T-helper 22 cell (primary cell): ENCODE measurements at places on chromosomes 1 and 21.
A peak's percentile ranks its signal among the peaks of the same experiment; 100 is the strongest.

GRCh38 chr1:97976801-97977200, 56.0 kb upstream of the DPYD start:
- DNase-seq = no peak

DNA sequence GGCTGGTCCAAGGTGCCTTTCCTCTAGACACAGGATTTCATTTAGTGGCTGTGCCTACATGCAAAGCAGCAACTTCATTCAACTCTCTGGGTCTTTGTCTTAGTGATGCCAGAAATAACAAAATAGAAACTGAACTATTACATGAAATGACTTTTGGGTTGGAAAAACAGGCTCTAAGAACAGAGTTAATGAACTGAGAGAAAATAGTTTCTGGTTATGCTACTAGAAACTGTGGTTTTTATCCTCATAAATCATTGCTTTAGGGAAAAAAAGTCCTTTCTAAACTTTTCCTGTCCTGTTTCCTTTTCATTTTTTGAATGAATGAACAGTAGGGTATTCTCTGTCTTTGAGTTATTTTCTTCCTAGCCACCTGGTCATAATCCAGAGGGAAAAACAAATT, 424.0 kb downstream of the KIF26B start:
- DNase-seq = no peak

- DNase-seq = no peak
Observed at GRCh38 chr1:219629296-219629880, 16.5 kb upstream of the ZC3H11B start.

DNA sequence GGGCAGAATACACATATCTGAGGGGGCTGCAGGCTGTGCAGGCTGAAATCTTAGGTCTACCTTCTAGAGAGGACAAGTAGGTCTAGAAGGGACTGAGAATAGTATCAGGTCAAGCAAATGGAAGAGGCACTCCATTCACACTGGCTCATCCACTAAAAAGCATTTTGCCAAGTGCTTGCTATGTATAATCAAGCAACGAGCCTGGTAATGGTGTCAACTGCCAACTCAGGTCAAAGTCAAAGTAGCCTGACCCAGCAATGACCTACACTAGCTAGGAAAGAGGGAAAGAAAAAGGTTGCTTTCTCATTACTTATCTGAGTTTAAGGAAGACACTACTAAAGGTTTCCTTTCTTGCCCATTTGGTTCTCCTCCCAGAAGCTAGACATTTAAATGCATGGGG, 10.8 kb downstream of the KCND3 start:
- no peak for DNase-seq

GRCh38 chr1:46437723-46438122, 43.6 kb downstream of the FAAH start:
- DNase-seq = no peak

- no peak for DNase-seq
Observed at GRCh38 chr1:40831001-40831732, 31.0 kb downstream of the CITED4 start.

- no peak for DNase-seq
Observed at GRCh38 chr1:63873751-63874150, 99.9 kb downstream of the ROR1 start.

DNA sequence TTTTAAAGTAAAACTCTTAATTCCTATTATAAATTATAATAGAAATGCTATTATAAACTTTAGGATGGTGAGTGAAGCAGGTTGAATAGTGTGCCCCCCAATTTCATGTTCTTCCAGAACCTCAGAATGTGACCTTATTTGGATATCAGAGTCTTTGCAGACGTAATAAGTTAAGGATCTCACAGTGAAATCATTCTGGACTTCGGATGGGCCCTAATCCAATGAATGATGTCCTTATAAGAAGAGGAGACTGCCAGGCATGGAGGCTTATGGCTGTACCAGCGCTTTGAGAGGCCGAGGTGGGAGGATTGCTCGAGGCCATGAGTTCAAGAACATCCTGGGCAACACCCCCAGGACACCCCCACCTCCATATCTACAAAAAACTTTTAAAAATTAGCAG, 9.4 kb upstream of the MT1HL1 start:
- no peak for DNase-seq

GRCh38 chr1:186629341-186629740, 50.9 kb downstream of the PTGS2 start:
- DNase-seq = no peak

GRCh38 chr1:151668090-151668489, 48.5 kb downstream of the CELF3 start:
- no peak for DNase-seq

DNA sequence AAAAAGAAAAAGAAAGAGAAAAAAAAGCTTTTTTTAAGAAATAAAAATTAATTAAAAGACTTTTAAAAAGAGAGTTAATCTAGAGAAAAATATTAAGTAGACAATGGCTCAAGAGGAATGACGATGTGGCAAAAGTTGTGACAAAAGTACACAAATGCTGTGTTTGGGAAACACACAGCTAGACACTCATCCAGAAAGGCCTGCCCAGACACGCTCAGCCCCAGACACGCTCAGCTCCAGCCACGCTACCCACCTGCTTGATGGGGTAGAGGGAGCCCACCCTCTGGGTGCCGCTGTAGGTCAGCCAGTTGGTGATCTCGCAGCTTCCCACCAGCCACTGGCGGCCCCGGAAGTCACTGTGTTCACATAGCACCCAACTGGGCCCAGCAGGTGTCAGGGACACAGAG, 10.2 kb downstream of the CD52 start:
- DNase-seq = no peak

DNA sequence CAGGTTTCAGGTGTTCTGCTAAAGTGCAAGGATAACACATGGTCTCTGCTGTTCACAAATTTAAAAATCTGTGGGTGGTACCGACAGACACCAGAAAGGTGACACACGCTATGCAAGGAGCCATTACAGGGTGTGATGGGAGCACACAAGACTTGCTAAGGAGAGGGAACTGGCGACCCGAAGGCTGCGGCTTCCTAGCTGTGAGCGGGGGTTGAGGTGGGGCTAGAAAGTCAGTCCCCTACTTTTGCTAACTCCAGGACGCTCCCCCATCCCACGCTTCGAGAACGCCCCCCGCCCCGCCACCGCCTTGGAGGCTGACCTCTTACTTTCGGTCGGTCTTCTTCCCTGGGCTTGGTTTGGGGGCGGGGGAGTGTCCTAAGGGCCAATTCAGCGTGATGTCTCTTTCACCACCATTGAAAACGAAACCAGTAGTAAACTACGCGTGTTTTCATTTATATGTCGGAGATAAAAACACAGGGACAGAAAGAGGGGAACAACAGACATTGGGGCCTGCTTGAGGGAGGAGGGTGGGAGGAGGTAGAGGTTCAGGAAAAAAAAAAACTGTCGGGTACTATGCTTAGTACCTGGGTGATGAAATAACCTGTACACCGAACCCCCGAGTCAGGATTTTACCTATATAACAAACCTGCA, 1.1 kb downstream of the CKS1B start:
- peak; percentile 41 for DNase-seq

DNA sequence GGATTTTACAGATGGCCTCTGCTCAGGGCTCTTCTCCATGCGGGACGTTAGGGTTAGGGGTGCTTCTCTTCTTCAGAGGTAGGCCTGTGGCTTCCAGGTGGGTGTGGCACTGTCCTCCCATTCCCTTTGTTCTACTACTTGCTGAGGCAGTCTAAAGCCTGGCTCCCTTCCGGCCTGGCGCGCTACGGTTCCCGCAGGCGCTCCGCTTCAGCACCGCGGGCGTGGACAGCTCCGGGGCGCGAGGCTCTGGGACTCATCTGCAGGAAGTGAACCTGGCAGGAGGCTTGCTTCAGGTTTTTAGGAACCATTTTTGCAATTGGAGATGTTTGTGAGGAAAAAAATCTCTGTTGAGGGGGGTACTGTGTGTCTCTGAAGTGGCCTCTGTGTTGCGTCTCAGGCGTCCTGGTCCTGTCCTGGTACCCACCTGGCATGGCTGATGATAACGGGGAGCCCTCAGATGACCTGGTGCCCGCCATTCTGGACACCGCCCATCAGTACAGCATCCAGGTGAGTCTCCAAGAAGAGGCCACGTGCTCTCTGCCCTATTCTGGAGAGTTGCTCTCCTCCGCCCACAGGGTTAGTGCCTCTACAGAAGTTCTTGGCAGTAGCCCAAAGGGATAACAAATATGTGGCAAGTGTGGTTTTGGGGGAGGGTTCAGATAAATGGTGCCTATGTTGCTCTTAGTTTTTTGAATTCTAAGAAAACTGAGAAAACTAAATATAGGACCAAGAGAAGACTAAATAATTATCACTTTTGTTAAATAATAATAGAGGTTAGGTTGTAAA, 1.9 kb downstream of the MANEAL start:
- no peak for DNase-seq

GRCh38 chr1:23407016-23407630, 17.4 kb downstream of the TCEA3 start:
- no peak for DNase-seq

DNA sequence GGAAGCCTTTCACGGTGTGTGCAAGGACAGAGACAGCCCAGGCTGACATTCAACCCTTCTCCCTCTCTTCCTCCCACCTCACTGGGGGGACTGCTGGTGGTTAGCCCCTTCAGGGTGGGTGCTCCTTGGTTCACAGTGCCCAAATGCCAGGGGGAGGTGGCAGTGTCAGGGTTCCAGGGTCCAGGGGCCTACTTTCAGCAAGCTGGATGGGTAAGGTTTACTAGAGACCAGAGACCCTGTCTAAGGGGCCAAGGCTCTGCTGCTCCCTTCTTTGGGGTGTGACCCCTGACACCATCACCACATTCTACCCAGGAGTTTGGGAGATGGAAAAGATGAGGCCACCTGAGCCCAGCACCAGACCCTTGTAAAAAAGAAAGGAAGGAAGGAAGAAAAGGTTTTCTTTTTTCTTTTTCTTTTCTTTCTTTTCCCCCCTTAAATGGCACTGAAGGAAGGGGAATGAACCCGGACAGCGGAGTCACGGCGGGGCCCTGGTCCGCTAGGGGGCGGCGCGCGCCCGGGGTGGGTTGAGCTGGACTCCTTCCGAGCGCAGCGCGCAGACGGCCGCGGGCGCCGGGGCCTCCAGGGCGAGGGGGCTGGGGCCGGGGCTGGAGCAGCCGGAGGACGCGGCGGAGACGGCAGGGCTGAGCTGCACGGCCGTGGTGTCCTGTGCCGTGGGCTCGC, 18.8 kb downstream of the KNCN start:
- DNase-seq = peak; percentile 21

DNA sequence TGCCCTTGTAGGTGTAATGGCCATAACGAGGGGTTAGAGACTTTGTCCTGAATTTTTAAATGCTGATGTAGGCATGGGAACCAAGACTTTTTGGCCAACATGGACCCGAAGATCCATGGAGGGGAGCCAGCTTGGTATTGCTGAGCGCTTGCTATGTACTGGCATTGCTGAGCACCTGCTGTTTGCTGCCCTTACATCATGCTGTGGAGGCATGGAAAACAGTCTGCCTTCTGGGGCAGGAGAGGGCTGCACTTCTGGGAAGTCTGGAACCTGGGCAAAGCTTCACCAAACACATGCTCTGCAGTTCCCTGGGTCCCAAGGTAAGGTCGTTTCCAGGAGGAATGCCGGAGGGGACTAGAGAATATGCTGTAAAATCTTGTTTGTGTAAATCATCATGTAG, 86.3 kb upstream of the CNIH3 start:
- no peak for DNase-seq

GRCh38 chr1:64748706-64749105, 3.8 kb downstream of the RAVER2 start:
- DNase-seq = no peak
